ENCODE measurements at places on chromosomes 3 and 15.

DNA sequence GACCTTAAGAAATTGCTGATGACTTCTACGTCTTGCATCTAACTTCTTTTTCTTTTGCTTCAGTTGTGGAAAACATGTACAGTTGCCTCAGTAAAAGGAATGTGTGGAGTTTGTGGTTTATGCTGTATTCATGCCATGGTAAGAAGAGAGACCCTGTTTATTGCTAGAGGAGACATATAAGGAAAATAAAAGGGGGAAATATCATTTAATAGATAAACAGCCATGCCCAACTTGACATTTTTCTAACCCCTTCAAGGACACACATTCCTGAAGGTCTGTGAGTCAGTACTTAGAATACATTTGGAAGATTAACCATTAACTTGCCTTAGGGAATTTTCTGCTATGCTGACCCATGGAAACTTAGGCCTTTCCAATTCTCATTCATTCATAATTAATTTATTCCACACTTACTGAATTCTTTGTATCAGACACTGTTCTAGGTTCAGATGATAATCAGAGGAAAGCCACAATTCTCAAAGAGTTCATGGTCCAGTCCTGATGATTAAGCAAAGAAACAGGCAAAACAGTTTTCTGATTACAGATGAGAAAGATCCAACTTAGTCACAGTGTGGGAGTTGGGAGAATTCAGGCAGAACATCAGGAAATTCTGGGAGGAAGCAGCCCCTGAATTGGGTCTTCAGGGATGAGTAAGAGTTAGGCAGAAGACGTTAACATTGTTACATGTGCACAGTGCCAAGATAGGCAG lies 329.8 kb upstream of the RASGRP1 start:
- no peak for DNase-seq

DNA sequence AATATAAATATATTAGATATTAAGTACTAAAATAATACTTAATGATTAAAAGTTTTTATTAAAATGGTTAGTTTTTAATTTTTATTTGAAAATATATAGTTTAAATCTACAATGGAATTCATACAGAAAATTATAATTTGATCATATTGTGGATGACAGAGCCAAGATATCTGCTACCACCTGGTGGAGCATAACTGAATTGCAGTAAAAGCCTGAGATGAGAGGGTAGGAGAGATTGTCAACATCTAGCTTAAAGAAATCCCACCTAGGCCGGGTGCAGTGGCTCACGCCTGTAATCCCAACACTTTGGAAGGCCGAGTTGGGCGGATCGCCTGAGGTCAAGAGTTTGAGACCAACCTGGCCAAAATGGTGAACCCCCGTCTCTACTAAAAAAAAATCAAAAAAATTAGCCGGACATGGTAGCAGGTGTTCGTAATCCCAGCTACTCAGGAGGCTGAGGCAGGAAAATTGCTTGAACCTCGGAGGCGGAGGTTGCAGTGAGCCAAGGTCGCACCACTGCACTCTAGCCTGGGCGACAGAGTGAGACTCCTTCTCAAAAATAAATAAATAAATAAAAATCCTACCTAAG lies 25.1 kb upstream of the CSTA start:
- DNase-seq: no peak

GRCh38 chr3:183455089-183455488 lies 26.7 kb upstream of the MCF2L2 start:
- DNase-seq: no peak

GRCh38 chr15:100901702-100902435 lies 17.3 kb upstream of the LRRK1 start:
- DNase-seq: no peak

DNA sequence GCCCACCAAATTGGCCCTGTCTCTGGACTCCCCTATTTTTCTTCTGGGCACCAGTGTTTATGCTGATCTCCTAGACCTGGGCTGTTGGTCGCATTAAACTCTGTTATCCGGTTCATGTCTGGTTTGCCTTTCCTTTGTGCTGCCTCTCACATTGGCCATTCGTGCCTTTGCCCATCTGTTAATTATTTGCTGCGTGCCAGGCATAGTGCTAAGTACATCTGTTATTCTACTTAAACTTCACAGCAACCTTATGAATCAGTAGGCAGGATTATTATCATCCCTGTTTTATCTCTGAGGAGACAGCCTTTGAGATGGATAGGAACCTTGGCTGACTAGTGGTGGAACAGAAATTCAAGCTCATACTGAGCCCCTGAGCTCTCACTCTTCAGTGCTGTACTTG lies 76.0 kb downstream of the THSD4 start:
- DNase-seq: no peak

DNA sequence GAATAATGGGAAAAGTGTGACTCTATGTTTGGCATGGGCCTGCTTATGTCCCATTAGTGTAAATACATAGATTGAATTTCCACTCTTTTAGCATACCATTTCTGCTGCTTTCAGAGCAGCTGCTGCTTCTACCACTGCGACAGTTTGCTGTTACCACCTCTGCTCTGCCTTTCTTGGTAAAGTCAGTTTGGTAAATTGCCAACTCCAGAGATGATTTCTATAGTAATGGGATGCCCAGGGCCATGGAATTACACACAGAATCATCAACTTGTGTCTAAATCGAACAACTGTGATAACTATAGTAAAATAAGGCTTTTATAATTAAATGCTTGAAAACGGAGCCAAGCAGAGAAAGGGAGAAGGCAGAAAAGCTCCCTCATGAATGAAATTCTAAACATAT lies 168.4 kb upstream of the VEPH1 start:
- no peak for DNase-seq

- DNase-seq: no peak
Measured at GRCh38 chr3:150653110-150653561, 50.0 kb downstream of the SELENOT start.

DNA sequence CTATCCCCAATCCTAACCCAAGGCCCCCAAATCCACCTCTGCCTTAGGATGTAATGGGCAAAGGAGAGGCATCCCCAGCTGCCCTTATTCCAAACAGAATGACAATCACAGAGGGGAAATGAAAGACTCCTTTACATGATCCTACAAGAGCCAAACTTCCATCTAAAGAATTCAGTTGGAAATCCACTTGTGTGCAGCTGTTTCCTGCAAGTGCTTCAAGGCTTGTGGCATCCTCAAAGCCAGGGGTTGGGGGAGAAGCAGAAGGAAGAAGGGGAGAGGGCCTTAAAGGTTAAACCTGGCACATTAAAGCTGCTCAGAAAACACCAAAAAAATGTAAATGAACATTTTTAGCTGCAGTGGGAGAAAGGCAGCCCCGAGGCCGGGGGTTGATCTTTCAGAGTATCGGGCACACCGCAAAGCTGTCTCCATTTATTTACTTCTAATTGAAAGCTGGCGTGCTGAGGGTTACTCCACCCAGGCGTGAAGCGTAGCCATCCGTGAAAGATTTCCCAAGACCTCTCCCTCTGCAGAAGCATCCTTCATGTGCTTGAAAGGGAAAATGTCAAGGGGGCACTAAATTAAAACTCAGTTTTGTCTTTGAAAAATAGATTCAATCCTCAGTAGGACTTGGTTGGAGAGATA lies 217.8 kb downstream of the SHQ1 start:
- DNase-seq: no peak

GRCh38 chr15:81809543-81809942 lies 236.3 kb downstream of the MEX3B start:
- no peak for DNase-seq

DNA sequence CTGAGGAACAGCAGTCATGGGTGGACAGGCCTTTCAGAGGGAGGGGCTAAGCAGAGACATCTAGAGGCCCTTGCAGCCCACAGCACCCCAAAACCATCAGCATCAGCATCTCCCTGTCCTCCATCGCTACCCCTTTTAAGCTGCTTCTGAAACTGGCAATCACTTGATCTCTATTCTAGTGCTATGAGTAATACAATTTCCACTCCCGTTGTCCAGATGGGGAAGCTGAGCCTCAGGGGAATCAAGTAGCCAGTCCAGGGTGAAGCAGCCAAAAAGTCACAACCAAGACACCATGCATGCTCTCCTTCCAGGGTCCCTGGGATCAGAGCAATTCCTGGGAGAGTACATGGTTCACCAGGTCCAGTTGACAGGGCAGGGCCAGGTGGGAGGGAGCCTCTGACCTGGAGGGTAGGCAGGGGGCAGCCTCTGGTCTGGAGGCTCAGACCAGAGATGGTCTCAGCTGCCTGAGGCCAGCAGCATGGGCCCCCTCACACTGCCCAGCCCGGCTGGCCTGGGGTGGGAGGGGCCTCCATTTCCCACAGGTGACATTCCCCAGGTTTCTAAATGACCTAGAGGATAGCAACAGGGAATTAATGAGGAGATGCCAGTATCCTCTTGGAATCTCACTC lies 30.0 kb downstream of the KLHL25 start:
- DNase-seq: no peak

DNA sequence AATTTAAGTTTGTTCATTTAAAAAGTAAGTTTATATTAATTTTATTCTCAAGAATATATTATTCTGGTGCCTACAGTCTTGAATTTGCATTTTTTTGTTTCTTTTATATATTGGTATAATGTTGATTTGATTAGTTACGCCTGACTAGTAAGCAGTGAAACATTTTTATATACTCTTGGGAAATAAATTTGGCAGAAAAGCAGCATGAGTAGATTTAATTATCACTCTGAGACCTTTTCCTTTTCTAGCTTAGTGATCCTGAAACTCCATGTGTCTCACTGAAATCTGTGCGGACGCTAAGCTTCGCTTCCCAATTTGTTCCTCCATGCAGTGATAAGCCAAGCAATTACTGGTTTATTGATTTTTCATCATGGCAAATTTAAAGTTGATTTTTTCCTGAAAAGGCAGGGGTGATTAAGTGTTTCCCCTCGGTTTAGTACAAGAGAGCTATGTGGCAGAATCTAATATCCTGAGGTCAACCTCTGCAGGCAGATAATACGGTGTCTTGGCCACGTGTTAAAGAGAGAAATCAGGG lies 87.2 kb upstream of the MLF1 start:
- DNase-seq: no peak

- no peak for DNase-seq
Measured at GRCh38 chr15:56272454-56272853, 28.8 kb upstream of the RFX7 start.

DNA sequence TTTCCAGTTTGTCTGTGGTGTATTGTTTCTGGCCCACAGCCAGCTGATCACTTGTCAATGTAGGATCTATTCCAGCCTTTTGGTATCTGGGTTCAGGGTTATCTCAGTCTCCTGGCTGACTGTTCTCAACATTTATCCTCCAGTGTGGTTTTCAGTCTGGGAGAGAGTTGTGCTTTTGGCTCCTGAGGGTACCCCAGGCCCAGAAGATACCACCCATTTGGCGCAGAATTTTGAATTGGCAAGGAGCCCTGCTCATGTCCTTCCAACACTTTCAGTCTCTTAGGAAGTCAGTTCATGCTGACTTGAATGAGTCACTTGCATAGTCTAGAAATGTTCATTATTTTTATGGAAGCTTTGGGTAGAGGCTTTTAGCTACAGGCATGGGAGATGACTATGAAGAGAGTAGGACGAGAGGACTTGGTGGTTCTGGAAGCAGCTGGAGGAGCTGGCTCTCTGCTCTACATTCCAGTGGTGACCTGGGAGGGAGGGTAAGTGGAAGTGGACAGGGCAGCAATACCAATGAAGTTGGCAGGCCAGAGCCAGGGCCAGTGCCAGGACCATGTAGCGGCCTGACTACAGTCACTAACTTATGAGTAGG lies 7.2 kb downstream of the POLR2H start:
- DNase-seq: no peak

GRCh38 chr15:51367322-51367976 lies 26.0 kb downstream of the GLDN start:
- no peak for DNase-seq

DNA sequence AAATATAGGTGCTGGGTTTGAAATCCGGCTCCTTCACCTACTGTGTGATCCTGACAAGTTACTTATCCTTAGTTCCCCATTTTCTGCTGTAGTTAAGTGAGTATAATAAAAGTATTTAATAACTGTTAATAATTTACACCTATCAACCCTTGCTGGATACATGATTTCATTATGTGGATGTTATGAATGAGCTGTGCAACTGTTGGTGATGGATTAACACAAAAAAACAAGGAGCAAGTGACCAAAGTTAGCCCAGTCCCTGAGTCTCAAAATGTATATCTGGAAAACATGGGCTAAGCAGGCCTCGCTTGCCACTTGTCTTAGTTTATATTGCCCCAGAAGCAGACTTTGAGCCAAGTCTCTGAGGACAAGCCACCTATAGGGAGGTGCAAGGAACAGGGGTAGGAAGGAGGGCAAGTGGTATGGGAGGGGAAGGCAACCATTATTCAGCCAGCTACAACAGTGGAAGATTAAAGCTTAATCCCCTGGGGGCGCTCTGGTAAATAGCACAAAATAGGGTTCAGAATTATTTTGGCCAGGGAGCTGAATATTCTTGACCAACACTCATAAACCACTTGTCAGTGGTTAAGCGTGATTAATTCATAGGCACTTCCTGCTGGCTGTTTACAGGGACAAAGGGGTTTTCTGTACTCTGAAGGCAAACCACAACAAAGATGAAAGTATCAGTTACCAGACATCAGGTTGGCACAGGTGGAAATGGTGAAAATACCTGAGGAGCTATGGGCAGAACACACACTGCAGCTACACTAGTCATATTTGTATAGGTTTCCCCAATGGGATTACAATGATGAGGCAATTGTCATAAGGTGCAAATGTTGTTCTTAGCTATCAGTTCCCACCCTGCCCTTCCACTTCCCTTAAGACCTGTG lies 76.2 kb downstream of the TRIM42 start:
- no peak for DNase-seq

DNA sequence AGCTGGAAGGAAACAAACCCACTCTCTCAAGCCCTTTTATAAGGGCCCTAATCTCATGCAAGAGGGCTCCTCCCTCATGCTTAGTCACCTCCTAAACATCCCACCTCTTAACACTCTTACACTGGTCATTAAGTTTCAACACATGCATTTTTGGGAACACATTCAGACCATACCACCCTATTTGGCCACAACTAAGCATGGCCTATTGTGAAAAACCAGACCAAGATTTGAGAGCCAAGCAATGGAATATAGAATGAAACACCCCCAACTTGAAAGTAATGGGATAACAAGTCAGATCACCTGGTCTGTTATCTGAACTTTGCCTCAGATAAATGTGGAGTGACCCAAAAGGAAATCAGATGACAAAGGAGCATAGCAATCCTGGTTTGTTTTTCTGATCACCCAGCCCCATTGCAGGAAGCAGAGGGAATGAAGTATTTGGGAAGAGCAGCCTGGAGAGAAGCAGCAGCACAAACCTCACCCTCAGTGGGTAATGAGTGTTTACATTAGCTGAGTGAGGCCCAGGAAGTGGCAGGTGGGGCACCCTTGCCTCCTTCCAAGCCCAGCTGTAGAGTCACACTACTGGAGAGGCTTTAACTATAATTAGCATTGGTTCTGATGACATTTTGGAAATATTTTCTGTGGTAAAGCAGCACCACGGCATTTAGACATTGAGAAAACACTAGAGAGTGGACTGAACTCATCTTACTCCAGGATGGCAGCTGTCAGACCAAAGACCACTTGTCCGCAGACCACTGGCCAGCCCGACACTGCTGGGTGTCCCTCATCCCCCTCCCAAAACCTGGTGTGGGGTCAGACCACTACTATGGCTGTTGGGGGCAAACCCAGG lies 48.8 kb upstream of the PRTG start:
- DNase-seq: no peak

DNA sequence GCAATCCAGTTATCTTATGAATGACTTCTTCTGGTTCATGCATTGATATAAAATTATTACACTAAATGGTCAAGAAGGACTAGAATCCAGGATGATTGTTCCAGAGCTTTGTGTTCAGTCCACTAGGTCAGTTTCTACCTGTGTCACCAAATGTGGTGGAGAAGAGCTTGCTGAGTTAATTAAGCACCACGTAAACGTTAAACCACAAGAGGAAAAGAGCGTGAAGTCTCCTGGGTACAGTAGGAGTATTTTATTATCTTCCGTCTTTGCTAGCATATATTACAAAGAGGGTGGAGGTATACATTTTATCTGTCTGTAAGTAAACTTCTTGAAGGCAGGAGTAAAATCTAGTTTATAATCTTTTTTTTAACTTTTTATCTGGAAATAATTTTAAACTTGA lies 23.5 kb downstream of the CHP1 start:
- no peak for DNase-seq
